ENCODE measurements at places on chromosomes 11 and 22.

- DNase-seq, result no peak
Measured at GRCh38 chr11:92462821-92463220, 238.2 kb downstream of the FAT3 start.

DNA sequence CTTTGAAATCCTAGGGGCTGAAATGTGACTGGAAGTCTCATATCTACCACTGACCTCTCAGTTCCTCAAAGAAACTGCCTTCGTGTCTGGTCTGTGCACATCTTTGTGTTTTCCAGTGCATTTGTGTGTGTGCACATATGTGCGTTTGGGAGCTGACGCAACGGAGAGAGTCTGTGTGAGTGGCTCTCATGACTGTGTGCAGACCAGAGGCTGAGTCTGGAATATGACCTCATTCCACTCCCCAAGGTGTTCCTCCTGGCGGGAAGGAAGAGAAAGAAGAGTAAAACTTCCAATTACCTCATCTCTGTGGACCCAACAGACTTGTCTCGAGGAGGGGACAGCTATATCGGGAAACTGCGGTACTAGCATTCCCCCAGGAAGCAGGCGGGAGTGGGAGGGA is 16.5 kb downstream of the TUB start:
- DNase-seq, result no peak

DNA sequence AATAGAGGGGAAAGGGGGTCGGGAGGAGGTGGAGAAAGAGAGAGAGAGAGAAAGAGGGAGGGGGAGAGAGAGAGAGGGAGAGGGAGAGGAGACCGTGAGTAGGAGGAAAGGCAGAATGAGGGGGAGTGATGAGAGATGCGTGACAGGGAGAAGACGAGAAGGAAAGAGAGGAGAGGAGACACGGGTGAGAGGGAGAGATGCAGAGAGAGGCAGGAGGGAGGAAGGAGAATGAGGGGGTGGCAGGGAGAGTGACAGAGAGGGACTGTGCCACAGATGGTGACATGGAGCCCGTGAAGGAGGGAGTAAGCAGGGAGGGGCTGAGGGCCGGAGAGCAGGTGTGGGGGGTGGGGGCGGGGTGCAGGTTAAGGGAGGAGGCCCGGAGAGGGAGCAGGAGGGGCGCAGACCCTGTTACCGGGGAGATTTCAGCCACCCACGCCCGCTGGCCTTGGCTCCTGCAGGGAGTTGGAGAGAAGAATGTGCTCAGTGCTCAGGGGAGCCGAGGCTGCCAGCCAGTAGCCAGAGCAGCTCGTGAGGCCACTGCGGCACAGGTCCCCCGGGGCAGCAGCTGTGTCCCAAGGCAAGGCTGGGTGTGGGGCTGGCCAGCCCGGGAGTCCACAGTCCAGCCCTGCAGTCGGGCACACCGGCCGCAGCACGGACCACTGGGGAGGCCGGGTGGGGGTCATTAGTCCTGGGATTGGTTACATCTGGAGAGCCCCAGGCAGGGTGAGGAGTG is at the start of gene SSTR3:
TSS of gene SSTR3 (minus strand) at position 304 of the 733 bp plus-strand sequence. CDS start 4,674 bp downstream, outside the sequence.
- no peak for DNase-seq

GRCh38 chr11:126711977-126712625 is 288.5 kb downstream of the KIRREL3 start:
- DNase-seq, result no peak

GRCh38 chr11:79182794-79183193 is 258.0 kb downstream of the TENM4 start:
- no peak for DNase-seq

DNA sequence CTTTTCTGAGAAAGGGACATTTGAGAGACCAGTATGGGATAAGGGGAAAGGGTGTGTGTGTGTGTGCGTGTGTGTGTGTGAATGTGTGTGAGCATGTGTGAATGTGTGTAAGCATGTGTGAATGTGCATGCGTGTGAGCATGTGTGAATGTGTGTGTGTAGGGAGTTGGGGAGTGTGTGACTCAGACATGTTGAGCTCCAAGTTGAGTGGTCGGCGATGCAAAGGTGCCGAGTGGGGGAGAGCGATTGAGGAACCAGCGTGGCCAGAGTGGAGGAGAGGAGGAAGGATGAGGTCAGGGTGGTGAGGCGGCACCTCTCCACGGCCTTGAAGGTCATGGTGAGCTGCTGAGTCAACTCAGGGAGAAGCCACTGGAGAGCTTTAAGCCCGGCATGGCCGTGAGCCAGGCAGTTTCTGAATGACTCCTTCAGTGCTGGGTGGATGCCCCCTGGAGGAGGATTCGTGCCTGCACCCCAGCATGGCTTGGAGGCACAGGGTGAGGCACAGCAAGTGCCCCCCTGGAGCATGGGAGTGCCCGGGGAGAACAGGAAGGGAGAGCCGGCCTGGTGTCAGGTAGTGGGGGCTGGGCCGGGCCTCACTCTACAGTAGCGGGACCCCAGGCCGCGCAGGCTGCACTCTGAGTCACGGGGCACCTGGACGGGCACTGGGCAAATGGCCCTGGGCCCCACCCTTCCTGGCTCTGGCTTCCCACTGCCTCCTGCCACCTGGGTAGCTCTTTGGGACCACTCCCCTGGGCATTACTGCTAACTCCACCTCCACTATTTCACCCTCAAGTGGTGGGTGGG is 8.2 kb upstream of the CCDC88B start:
- no peak for DNase-seq

GRCh38 chr11:22879630-22880029 is 19.4 kb upstream of the CCDC179 start:
- no peak for DNase-seq

DNA sequence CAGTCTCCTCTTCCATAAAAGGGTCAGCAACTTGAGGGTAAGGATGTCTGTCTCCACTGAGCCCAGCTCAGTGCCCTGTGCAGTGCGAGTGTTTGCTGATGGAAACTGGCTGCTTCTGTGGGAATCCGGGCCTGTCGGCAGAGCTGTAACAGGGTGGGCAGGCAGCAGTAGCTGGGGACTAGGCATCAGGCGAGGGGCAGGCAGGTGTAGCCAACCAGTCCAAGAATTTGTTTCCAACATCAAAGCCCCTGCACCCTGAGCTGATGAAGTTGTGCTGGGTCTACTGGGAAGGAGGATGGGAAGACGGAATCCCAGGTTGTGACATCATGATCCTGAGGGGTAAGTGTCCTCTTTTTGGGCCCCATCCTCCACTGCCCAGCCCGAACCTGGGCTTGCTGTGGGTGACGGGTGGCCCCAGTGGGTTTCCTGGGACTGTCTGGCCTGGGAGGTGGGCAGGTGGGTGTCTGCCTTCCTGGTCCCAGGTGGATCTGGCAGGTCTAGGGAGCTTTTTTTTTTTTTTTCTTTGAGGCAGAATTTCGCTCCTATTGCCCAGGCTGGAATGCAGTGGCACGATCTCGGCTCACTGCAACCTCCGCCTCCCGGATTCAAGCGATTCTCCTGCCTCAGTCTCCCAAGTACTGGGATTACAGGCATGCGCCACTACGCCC is 11.0 kb downstream of the SLC29A2 start:
- DNase-seq, result no peak

- no peak for DNase-seq
Measured at GRCh38 chr22:29344137-29344536, 28.6 kb upstream of the RASL10A start.

Measured in cortex of kidney (tissue), 1 donor.